ENCODE measurements at places on chromosomes 7 and 10.

GRCh38 chr10:49179699-49180443, 8.3 kb downstream of the TMEM273 start:
- DNase-seq = no peak

DNA sequence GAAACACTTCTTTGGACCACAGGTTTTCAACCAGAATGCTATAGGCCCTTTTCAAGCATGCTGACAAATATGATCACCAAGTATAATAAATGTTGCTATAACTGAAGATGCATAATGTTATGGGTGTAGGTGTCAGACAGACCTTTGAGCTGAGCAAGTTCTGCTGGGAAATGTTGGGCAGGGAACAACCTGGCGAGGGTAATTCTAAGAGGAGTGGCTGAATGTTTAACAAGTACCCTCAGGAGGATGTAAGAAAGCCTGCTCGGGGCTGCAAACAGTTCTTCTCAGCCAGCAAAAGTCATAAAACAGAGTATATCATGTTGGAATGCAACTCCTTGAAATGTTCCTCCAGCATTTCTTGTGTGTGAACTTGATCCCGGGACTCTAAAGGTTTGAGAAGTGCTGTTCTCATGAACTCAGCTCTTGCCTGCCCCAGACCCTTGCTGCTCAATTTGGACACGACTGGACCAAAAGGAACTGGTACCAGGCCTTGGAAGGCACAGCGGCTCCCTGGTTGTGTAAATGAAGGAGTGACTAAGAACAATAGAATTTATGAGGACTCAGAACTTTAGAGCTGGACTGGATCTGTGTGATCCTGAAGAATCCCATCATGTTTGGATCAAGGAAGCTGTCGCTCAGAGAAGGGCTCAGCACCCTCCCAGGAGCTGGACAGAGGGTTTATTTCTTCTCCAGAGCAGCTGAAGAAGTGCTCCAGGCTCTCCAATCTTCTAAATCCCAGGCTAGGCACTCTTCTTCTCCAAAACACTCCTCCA, 143.2 kb upstream of the ANK3 start:
- no peak for DNase-seq

DNA sequence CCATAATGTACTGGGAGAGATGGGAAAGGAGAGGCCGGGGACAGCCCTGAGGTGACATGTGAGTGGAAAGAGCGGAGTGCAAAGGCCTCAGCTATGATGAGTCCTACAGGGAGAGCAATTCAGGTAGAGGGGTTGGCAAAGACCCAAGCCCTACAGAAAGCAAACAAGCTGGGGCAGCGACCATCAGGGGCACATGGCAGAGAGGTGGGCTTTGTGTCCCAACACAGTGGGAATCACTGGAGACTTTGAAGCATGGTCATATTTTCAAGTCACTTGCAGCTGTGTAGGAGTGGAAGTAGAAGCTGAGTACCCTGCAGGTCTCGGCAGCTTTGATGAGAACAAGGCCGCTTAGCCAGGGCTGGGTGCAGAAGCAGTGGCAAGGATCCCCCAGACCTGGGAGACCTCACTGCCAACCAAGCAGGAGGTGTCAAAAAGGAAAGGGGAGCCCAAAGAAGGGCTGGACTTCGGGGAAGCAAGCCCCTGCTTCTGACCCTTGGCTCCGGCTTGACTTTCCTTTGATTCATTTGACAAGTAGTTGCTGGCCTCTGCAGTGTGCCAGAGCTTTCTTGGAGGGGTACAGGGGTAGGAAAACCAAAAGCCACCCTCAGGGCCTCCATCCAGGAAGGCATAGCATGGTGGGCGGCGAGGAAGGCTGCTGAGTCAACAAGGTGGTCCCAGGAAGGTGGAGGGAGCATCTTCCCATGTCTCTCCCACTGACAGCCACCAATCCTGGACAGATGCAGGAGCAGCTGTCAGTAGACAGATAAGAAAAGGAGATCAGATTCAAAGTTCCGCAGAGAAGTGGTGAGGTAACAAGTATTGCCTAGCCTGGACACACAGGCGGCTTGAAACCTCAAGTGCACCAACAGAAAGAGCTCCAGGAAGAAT, 1.9 kb upstream of the PGAM2 start:
- DNase-seq = no peak

- DNase-seq = no peak
Observed at GRCh38 chr7:8434290-8435002, 1.0 kb downstream of the NXPH1 start.

GRCh38 chr10:119416855-119417254, 125.7 kb downstream of the RGS10 start:
- DNase-seq = peak; percentile 63

GRCh38 chr7:29343399-29343798, 148.8 kb downstream of the CHN2 start:
- DNase-seq = peak; percentile 66

DNA sequence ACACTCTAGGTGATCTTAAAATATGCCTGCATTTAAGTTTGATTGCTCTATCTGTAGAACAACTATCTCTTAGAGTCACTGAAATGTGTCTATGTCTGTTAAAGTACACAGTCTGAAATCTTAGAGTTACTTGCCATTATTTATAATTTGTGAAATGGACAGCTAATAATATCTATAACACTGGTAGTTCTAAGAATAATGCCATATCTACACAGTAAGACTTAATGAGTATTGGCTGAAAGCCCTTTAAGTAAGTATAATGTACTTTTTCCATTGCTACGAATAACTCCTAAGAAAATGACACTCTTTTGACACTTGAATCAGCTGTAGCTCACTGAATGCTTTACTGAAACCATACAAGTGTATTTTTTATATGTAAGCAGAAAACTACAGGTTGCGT, 567.4 kb upstream of the PCDH15 start:
- no peak for DNase-seq

GRCh38 chr7:72032934-72033333, 379.2 kb downstream of the CALN1 start:
- DNase-seq = no peak

DNA sequence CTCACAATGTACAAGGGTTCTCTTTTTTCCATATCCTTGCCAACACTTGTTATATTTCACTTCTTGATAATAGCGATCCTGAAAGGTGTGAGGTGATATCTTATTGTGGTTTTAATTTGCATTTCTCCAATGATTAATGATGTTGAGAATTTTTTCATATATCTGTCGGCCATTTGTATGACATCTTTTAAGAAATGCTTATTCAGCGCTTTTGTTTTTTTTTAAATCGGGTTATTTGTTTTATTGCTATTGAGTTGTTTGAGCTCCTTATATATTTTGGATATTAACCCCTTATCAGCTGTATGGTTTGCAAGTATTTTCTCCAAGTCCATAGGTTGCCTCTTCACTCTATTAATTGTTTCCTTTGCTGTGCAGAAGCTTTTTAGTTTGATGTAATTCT, 218.8 kb downstream of the MTERF1 start:
- no peak for DNase-seq

GRCh38 chr7:4720225-4720624, 38.1 kb downstream of the FOXK1 start:
- DNase-seq = no peak

DNA sequence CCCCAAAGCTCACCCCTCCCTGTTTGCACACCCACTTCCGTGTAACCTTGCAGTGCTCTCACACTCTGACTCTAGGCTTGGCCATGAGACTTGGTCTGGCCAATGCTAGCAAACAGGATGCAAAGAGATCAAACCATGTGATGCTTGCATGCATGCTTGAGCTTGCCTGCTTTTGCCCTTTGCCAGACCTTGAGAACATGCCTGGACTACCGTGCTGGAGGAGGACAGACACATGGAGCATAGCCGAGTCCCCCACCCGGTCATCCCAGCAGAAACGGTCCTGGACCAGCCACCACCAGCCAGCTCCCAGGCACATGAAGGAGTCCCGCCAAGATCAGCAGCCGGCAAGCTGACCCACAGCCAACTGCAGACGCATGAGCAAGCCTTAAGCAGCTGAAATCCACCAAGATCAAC, 23.4 kb downstream of the PYROXD2 start:
- peak; percentile 28 for DNase-seq

GRCh38 chr7:144516729-144517525, 113.4 kb upstream of the NOBOX start:
- DNase-seq = no peak

- DNase-seq = no peak
Observed at GRCh38 chr10:43968076-43968475, 319.4 kb upstream of the ZNF32 start.

GRCh38 chr10:44647877-44648542, 263.1 kb upstream of the CXCL12 start:
- no peak for DNase-seq

DNA sequence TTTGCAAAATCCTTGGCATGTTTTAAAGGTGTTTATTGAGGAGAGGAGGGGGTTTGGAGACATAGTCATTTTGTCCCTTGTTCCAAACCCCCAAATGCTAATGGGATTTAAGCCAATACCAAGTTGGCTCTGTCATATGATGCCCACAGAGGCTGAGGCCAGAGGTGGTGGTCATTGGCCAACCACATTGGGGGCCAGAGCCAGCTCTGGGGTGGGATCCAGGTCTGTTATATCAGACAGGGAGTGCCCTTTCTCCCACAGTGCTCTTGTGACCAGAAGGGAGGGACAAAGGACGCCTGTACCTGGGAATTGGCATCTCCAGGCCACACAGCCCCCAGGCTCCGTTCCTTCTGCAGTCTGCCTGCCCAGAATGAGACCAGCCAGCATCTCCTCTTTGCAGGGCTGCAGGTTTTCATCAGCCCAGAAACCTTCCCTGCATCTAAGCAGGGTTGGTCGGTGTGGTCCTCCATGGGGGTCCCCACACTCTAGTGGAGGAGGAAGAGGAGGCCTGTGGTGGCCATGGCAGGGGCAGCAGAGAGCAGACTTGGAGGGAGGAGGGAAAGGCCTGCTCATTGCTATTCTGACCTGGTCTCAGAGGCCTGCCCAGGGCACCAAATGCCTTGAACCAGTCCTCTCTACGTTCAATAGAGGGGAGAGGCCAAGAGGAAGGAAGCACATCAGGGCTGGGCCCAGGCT, 17.9 kb downstream of the ADCYAP1R1 start:
- no peak for DNase-seq

DNA sequence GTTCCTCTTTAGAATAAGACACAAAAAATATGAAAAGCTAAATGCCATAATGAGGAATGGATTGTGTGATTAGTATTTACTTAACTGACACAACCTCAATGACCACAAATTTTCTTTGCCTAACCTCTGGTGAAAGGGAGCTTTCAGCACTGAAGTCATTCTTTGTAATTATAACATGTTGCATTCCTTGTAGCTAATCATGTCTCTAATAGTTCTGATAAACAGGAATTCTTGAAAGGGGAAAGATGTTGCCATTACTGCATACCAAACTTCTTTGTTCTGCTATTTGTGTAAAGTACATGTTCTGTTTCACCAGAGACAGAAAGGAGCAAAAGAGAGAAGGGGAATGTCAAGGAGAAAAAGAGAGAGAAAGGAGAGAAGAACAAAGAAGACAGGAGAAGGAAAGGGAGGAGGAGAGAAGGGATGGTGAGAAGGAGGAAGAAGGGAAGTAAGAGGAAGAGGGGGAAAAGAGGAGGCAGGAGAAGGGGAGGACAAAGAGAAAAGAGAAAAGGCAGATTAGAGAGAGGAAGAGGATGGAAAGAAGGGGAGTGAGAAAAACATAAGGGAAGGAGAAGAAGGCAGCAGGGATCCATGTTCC, 120.9 kb downstream of the SEMA3D start:
- no peak for DNase-seq

DNA sequence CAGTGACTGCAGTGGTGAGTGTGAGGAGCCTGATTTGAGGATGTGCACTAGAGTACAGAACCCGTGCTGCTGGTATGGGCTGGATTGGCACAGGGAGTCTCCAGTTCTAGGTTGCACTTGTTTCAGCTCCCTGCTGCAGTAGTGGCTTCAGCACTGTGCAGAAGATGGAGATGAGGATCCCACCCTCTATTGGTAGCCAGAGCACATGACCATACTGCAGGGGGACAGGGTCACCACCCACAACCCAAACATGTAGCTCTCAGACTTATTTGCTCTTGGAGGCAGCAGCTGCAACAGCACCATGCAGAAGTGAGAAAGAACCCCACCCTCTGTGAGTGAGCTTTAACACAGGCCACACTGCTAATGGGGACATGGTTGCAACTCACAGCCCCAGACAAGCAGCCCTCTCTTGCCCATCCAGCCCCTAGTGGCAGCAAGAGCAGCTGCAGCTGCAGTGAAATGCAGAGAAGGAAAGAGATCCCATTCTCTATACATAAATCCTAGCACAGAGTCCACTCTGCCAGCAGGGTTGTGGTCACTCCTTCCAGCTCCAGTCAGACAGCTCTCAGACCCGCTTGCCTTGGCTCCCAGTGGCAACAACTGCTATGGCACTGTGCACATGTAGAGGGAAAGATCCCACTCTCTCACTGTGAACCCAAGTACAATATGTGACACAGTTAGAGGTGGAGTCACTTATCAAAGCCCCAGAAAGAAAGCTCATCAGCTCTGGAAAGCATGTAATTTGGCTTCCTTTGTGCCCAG, 51.4 kb upstream of the SCIN start:
- DNase-seq = peak; percentile 10

DNA sequence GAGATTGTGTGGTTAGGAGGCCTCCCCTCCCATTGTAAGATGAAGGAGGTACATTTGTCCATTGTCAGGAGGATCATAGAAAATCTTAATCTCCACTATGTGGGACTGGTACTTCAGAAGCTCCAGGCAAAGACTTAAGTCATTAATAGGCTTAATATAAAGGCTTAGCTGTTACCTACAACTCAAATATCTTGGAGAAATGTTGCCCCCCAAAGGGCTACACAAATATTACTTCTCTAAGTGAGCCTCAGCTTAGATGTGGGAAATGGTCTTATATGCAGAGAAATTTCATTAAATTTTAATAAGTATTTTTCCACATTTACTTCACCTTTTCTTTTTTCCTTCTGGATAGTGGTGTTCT, 27.2 kb downstream of the TAS2R41 start:
- no peak for DNase-seq

GRCh38 chr7:32957326-32958045, at the start of gene FKBP9:
Gene FKBP9 (plus strand): TSS chr7:32957440. CDS start chr7:32957574, 134 bp downstream.
- DNase-seq = peak; percentile 79

GRCh38 chr7:98872328-98872924, 2.6 kb upstream of the TMEM130 start:
- DNase-seq = peak; percentile 65

DNA sequence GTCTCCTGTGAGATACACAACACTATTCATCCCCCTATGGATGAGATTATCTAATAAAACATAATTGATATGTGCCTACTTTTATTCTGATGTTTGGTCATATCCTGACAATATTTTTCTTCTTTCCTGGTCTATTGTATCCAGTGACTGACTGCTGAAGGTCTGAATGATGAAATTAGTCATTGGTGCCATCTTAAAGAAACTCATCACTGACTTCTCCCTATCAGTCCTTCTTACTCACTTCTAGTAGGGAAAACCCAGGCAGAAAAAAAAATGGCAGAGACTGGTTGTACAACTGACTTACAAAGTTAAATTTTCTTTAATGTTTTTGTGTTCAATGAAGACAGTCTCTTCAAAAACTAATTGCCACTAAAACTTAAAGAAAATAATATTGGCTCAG, 377.4 kb downstream of the HTR7 start:
- DNase-seq = no peak
